Activated CD4-positive, alpha-beta T cell treated with anti-CD3 and anti-CD28 coated beads, Interleukin-2, amount 50 U/mL, for 1 hour (primary cell): ENCODE measurements at places on chromosomes 1 and 21.

- DNase-seq: no peak
Measured at GRCh38 chr1:15315815-15316214, 68.8 kb downstream of the FHAD1 start.

DNA sequence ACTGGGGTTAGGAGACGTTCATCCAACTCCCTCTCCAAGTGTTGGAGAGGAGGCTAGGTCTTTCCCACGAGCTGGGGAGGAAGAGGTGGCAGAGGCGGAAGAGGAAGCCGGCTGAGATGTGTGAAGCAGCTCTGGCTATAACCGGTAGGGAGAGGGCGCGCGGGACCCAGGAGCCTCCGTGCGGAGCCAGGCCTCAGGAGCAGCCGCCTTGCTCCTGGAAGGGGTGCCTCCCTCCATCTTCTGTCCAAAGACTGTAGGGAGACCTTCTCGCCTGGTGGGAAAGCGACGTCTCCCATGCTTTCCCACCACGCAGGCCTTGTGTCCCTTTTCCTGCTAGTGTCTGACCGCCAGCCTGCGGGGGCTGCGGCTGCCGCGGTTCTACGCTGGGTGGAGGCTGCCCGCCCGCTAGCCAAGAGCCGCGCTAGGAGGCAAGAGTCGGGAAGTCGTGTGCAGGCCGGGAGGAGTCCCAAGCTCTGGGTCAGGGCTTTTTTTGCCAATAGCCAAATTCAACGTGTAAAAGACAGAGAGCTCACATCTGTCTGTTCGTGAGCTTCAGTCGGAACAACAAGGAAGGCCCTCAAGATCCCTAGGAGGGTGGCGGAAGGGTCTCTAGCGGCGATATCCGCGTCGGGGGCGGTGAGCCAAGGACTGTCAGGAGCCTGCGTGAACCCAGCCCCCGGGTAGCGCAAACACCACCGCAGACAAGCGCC, 8.4 kb upstream of the NBPF11 start:
- DNase-seq: no peak

DNA sequence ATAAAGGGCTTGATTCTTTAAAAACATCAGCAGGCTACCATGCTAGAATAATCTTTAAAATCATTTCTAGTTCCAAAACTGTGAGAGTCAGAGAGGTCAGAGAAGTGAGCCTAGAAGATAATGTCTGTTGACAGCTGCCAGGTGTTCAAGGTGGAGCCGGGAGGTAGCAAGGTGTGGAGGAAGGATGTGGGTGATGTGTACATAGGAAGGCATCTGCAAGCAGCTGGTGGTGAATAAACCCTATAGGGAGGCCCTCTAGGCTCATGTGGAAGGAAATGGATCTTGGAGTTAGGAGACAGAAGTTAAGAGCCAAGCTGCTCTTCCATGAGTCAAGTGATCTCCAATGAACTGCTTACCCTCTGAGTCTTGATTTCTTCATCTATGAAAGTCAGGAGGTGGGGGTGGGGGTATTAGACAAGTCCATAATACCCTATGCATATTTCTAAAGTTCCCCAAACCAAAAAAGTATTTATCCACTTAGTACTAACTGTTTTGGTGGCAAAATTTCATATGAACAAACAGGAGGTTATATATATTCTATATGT, 266.3 kb downstream of the RHOU start:
- no peak for DNase-seq

DNA sequence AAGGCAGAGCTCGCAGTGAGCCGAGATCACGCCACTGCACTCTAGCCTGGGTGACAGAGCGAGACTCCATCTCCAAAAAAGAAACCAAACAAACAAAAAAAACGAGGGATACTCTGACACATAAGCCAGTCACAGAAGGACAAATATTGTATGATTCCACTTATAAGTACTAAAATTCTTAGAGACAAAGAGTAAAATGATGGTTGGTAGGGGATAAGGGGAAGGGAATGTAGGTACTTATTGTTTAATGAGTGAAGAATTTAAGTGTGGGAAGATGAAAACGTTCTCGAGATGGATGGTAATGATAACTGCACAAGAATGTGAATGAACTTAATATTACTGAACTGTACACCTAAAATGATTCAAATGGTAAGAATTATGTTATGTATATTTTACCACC, 66.7 kb upstream of the GUCA2A start:
- DNase-seq: no peak

DNA sequence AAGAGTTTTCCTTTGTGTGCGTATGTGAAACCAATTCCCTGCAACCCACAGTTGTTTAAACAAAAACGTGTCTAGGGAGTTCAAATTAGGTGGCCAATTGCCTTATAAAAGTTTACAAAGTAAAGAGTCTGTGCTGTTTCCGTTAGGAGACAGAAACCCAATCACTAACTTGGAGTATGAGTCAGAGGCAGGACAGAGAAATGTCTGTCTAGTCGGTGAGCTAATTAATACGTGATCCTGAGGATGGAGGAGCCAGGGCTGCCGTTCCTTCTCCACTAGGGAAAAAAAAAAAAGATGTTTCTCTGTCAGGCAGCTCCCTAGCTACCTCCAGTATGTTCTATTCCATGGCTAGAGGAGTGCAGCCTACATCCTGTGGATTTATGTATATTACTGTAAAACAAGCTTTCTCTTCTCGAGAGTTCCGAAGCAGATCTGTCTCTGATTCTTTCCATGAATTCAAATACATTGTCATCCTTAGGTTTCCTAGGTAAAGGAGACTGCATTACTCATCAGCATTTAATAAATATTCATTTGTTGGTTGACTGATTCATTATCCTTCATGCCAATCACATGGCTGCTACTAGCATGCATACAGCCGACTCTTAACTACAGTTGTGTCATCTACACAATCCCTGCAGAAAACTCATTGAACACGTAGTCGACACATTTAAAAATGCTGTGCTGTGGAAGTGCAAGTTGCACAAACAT, 430.6 kb downstream of the KIF26B start:
- no peak for DNase-seq

- DNase-seq: no peak
Measured at GRCh38 chr1:48439380-48439779, 32.6 kb downstream of the SPATA6 start.

GRCh38 chr1:106846656-106847055, 209.8 kb upstream of the PRMT6 start:
- DNase-seq: no peak
